Effector CD4-positive, alpha-beta T cell (primary cell): ENCODE measurements at places on chromosomes 4 and X.

GRCh38 chr4:14165222-14165920 lies 537.8 kb upstream of the BOD1L1 start:
- no peak for DNase-seq

GRCh38 chrX:152165033-152165743 lies 26.8 kb upstream of the MAGEA10 start:
- DNase-seq, result no peak

DNA sequence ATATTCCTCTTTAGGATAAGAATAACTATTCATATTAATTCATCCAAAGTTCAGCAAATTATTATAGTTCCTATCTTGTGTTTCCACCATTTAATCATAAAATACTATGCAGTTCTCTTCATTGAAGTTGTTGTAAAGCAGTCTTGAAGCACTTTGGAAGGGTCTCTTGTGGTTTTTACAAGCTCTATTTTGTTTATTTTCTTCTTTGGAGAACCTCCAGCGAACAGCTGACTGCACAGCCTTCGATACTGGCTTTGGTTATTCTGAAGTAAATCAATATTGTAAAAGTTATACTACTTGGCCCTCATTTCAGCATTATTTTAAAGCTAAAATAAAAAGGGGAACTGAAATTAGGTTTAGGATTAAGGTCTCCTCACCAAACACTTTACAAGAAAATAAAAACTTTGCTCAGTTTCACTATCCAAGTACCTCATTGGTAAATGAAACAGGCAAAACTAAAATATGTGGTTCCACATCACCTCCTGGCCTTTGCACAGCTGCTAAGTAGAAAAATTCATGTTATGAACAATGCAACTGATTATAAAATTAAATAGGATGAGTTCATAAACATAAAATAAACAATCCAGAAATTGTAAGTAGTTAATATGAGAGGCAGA lies 1629.2 kb upstream of the ADGRL3 start:
- DNase-seq, result no peak

DNA sequence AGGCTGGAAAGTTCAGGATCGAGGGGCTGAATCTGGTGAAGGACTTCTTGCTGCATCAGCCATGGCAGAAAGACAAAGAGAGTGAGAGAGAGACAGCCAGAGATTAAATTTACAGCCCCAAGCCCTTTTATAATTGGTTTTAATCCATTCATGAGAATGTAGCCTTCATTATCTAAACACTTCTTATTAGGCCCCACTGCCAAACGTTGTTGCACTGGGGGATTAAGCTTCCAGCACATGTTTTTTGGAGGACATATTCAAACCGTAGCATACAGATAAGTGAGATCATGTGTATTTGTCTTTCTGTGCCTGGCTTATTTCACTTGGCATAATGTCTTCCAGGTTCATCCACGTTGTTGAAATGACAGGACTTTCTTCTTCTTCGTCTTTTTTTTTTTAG lies 524.7 kb downstream of the SPRY1 start:
- no peak for DNase-seq

- DNase-seq, result no peak
Measured at GRCh38 chr4:163042306-163042705, 124.4 kb downstream of the NAF1 start.

DNA sequence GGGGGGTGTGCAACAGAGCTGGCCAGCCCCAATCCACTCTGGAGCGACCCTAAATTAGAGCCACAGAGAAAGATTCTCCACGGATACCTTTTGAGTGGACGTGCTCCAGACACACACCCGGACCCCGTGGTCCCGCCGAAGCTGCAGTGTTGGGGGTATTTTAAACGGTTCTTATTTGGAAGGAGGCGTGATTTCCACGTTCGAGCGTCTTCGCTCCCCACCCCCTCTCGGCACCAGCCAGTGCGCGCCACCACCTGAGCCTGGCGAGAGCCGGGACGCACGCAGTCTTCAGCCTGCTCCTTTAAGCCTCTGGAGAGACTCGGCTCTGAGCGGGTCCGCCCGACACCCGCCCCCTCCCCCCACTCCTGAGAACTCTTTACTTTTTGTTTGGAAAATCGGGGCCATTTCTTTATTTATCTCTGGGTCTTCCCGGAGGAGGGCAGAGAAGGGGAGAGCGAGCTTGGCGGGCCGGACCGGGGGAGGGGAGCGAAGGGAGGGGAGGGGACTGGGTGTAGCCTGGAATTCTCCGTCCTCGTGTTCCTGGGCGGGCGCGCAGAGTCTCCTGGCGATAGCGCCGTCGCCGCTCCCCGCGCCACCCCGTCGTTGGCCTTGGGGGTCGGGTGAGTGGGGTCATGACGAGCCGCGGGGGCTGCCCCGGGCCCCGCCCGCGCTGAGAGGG lies 668 bp upstream of the PTCHD1 start:
- no peak for DNase-seq

DNA sequence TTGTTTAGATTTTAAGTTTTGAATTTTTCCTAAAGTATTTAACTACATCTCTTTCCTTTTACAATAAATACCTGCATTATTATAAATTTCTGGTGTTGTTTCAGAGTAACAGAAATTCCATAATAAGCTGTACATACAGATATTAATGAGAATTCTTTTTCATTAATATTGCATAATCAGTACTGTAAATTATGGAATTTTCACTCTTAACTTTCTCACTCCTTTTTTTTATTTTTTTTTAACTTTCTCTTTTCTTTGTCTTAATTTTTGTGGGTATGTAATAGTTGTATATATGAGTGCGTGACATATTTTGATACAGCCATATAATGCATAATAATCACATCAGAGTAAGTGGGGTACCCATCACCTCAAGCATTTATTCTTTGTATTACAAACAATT lies 110.5 kb downstream of the KLHL8 start:
- no peak for DNase-seq

- DNase-seq, result no peak
Measured at GRCh38 chr4:41540687-41541086, 2.7 kb downstream of the LIMCH1 start.

GRCh38 chr4:2417765-2418649 lies at the start of gene ZFYVE28:
Gene ZFYVE28 (minus strand): TSS chr4:2418645. CDS start chr4:2418323, 322 bp downstream.
- no peak for DNase-seq

- no peak for DNase-seq
Measured at GRCh38 chrX:74505437-74505836, 84.1 kb downstream of the SLC16A2 start.

GRCh38 chr4:165294907-165295306 lies 32.6 kb upstream of the MSMO1 start:
- peak; percentile 15 for DNase-seq

- no peak for DNase-seq
Measured at GRCh38 chr4:7610022-7610670, 175.4 kb upstream of the PSAPL1 start.

DNA sequence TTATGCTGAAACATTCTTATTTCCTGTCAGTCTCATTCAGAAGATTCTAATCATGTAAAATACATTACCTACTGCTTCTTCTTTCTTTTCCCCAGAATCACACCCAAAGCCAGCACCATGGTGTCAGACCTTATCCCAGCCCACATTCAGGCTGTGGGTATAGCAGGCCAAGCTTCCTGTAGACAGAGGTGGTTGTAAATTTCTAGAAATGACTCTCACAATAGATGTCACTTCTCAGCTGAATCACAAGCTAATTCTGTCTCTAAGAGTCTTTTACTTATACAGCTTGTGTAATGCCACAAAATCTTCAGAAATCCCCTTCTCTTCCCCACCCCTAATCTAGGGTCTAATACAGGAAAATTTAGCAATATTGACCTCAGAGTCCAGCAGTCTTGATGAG lies 239.6 kb downstream of the PARM1 start:
- no peak for DNase-seq

- no peak for DNase-seq
Measured at GRCh38 chr4:145613566-145614232, 5.5 kb upstream of the MMAA start.

- no peak for DNase-seq
Measured at GRCh38 chr4:76198411-76199237, 15.0 kb downstream of the SCARB2 start.

DNA sequence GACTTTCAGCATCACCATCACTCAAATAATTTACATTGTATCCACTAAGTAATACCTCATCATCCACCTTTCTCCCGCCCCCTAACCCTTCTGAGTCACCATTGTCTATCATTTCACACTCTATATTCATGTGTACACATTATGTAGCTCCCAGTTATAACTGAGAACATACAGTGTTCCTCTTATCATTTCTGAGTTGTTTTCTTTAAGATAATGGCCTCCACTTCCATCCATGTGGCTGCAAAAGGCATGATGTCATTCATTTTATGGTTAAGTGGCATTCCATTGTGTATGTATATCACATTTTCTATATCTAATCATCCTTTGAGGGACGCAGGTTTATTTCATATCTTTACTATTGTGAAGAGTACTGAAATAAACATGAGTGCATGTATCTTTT lies 14.6 kb upstream of the NDST4 start:
- no peak for DNase-seq
